ENCODE measurements at places on chromosomes 11 and 22.

DNA sequence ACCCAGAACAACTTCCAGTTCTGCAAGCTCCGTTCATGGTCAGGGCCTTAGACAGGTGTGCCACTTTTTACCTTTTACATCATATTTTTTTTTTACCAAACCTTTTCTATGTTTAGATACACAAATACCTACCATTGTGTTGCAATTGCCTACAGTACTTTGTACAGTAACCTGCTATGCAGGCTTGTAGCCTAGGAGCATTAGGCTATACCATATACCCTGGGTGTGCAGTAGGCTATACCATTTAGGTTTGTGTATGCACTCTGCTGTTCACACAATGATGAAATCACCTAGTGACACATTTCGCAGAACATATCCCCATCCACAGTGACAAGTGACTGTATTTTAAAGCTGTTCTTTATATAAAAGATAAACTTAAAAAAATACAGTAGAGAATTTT, 29.6 kb downstream of the APIP start:
- DNase-seq: no peak

DNA sequence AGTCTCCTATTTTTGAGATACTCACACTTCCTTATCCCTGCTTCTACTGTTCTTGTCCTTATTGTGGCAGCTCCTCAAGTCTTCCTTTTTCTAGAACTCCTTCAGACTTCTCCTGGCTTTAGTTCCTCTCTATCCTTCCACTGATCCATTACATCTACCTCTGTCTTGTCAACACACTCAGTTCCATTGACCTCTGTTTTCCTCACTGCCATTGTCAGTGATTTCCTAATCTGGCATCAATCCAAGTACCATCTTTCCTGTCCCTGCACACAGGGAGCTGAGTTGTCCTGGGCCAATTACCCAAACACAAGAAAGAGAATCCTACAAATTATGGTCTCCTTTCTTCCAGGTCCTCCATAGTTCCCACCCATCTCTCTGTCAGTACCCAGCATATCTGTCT, 27.9 kb upstream of the RIC3 start:
- DNase-seq: no peak

DNA sequence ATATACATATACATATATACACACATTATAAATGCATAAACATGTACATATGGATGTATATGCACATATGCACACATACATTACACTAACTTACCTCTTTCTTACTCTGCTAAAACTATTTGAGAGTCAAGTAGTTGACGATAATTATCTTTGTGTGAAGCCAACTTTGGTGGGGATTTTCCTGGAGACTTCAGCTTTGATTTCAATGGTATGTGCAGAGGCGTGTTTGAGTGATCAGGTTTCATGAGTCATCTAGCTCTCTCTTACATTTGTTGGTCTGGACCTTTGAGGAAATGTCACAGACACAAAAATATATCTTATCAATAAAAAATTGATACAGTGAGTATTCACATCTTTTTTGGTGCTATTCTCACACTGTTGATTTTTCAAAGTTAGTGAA, 769.1 kb upstream of the LUZP2 start:
- DNase-seq: peak; percentile 78

DNA sequence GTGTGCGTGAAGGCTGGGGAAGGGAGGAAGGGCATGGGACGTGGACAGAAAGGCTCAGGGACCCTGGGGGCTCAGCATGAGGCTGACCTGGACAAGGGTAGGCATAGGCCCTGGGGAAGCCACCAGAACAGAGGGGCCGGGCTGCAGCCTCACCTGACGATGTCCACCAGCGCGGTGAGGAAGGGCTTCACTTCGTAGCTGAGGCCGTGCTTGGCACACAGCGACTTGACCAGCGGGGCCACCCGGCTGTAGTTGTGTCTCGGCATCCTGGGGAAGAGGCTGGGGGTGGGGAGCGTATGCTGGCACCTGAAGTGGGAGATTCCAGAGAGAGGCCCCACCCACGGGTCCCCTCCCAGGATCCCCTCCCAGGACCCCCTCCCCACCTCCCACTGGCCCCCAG, 15.6 kb downstream of the FADS3 start:
- no peak for DNase-seq

GRCh38 chr22:27635852-27636251, 165.7 kb downstream of the MN1 start:
- DNase-seq: no peak

- peak; percentile 12 for DNase-seq
Observed at GRCh38 chr22:44404341-44405020, 91.7 kb upstream of the SHISAL1 start.

DNA sequence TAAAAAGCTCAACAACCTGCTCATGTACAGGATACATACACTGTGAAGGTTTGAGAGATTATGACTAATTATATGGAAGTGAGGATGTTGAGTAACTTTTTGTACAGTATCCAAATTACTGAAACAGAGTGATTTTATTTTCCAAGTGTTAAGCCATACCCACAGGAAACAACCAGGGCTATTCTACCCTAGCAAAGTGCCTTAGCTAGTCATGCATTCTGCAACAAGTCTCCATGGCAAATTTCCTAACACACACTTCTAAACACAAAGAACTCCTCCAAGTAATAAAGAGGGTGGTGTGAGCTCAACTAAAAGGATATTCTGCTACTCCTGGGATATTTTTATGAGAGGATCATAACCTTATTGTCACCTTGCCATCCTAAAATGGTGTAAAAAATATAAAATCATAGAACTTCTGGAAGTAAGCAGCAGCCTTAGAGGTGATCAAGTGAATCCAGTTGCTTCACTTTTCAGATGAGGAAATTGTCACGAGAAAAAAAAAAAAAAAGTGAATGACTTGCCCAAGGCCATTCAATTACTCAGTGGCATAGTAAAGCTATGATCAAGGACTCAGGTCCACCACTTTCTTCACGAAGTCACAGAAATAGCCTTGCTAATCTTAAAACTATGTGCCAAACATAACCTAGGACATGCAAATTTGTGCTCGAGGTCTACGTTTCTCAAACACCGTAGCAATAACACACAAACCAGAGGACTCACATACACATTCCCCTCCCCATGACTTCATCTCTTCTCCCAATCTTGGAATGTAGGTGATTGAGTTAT, 4.2 kb downstream of the LGR4 start:
- peak; percentile 97 for DNase-seq

DNA sequence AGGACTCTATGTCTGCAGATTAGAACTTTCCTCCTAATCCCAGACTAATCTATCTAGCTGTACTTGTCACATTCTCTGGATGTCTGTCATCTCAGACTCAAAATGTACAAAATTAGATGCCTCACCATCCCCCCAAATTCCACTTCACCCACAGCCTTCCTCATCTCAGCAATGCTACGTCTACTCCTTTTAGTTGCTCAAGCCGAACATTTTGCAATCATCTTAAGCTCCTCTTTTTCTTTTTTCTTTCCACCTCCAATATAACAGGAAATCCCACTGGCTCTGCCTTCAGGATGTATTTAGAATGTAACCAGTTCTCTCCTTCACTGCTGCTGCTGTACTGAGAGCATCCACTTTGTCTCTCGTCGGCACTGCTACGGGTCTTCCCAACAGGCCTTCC, 1091.8 kb downstream of the TBC1D22A start:
- no peak for DNase-seq

GRCh38 chr11:121909596-121909995, 206.4 kb downstream of the BLID start:
- peak; percentile 22 for DNase-seq

GRCh38 chr11:1673446-1674172, 23.4 kb upstream of the KRTAP5-6 start:
- DNase-seq: no peak

DNA sequence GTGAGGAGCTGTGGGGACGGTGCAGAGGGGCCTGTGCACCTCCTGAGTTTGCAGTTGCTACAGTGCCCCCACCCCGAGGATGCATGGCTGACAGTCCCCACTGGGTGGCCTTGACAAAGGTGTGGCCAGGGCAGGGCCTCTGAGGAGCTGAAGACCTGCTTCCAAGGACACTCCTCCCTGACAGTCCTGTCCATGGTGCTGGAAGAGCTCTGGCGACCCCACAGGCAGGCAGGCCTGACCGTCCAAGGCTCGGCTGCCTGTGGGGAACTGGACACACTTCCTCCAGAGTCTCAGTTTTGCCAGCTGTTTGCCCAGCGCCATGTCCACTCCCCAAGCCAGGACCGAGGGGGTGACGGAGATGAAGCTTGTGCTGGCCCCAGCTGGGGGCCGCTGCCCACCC, 32.7 kb downstream of the BRSK2 start:
- peak; percentile 33 for DNase-seq

DNA sequence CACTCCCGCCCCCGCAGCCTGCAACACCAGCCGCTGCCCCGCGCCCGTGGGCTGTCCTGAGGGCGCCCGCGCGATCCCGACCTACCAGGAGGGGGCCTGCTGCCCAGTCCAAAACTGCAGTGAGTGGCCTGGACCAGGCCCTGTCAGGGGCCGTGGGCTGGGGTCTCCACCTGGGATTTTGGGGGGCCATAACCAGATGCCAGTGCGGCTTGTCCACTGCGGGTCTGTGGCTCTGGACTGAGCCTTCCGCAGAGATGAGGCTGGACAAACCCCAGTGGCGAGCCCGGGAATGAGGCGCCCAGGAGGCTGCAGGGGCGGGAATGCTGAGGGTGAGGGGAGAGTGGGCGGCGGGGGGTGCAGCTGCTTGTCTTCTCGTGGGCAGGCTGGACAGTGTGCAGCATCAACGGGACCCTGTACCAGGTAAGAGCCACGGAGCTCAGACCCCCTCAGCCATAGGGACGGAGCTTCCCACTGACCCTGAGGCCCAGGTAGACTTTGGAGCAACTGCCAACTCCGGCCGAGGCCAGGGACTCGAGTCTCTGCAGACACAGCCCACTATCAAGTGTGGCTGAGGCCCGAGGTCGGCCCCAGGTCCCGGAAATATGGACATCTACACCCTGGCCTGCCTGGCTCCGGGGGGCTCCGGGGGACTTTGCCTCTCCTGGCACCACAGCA, 24.8 kb upstream of the MUC5B start:
- DNase-seq: no peak

- DNase-seq: no peak
Observed at GRCh38 chr11:62602141-62603071, 741 bp upstream of the MTA2 start.

GRCh38 chr11:35905646-35906276, 38.1 kb upstream of the LDLRAD3 start:
- peak; percentile 13 for DNase-seq

DNA sequence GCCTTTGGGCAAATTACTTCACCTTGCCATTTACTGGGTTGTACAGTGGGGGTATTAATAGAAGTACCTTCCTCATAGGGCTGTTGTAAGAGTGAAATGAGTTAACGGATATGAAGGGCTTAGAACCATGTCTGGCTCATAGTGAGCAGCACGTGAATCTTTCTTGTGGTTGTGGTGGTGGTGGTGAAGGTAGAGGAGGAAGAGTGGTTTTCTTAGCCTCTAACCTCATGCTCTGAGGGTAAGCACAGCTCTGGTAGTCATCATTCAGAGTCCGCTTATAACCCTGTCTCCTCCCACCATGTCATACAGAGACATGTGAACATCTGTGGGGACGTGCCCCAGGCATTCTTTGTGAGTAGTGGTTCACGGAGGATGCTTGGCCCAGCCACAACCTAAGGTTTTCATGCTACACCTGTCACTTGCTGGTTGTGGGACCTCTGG, 43.6 kb downstream of the TEAD1 start:
- peak; percentile 71 for DNase-seq

GRCh38 chr11:121415856-121416255, 36.3 kb upstream of the SORL1 start:
- DNase-seq: peak; percentile 15
